AG08395 (cell line): ENCODE measurements at places on chromosomes 2 and 18.
A peak's percentile ranks its signal among the peaks of the same experiment; 100 is the strongest.

GRCh38 chr2:74499940-74500577, 656 bp upstream of the LBX2 start:
- DNase-seq: no peak

GRCh38 chr2:97966545-97967215, 29.1 kb downstream of the TMEM131 start:
- DNase-seq: no peak

GRCh38 chr18:67486534-67486933, 30.0 kb downstream of the DSEL start:
- DNase-seq: no peak

DNA sequence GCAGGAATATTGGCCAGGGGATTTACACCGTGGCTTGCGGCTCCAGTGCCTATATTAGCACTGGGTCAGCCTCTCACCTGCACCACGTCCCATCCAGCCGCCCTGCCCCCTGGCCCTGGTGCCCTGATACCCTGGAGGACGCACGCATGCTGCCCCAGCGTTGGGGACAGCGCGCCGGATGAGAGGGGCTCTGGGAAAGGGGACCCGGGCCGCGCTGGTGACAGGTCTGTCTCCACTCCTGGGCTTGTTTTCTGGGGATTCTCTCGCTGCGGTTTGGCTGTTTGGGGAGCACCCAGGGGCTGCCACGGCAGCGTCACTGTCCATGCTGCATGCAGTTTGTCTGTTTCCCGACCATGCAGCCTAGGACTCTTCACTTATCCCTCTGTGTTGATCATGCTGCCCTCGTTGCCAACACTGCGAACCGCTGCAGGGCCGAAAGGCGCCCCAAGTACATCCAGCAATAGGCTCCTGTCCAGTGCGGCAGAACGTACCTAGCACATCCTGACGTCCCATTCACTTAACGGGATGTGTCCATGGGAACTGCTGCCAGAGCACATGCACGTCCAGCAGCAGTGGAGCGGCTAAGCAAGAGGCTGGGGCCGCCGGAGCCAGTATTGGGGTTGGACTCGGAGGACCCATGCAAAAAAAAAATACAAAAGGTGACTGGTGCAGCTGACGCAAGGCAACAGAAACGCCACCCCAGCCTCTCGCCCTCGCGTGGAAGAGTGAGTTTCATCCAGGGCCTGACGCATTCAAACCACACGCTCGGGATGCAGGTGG, 115.5 kb upstream of the PXDN start:
- no peak for DNase-seq

GRCh38 chr2:191245869-191246531, 796 bp downstream of the MYO1B start:
- DNase-seq: peak; percentile 48
